ENCODE measurements at places on chromosomes 3 and 15.

- DNase-seq: no peak
Observed at GRCh38 chr15:60781211-60781713, 302.3 kb upstream of the ICE2 start.

GRCh38 chr15:73749533-73749932, 3.6 kb downstream of the INSYN1 start:
- DNase-seq: no peak

GRCh38 chr3:188711881-188712247, 459.9 kb upstream of the TPRG1 start:
- DNase-seq: no peak

DNA sequence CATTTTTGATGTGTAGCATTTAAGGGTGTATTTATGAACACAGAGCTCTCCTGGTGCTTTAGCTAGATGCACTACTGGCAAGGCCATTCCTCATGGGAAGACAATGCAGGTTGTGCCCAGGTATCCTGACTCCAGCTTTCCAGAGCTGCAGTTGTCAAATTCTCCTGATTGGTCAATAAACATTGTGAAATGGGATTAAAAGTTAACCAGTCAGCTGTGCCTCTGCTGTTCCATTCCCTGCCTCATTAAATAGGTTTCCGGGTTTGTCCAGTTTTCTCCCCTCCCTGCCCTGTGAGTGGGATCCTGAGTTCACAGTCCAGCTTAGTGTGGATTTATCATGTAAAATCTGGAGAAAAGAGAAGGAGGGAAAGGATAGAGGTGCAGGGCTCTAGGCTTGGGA, 207.3 kb downstream of the SQOR start:
- no peak for DNase-seq

GRCh38 chr15:50697109-50697797, 10.7 kb upstream of the TRPM7 start:
- DNase-seq: no peak

DNA sequence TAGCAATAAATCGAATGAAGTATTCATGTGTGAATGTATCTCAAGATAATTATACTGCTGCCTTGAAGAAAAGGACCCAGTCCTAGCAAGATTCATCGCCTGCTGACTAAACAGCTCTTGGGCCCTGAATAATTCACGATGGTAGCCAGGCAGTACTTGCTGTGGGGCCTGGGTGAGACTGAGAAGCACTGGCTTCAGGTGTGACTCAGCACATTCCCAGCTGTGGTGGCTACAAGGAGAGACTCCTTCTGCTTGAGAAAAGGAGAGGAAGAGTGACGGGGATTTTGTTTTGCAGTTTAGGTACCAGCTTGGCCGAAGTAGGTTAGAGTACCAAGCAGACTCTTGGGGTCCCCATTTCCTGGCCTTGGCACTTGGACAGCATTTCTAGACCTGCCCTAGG, 47.6 kb upstream of the CD200R1L start:
- no peak for DNase-seq

GRCh38 chr3:76134166-76134565, 348.8 kb upstream of the ZNF717 start:
- DNase-seq: no peak

DNA sequence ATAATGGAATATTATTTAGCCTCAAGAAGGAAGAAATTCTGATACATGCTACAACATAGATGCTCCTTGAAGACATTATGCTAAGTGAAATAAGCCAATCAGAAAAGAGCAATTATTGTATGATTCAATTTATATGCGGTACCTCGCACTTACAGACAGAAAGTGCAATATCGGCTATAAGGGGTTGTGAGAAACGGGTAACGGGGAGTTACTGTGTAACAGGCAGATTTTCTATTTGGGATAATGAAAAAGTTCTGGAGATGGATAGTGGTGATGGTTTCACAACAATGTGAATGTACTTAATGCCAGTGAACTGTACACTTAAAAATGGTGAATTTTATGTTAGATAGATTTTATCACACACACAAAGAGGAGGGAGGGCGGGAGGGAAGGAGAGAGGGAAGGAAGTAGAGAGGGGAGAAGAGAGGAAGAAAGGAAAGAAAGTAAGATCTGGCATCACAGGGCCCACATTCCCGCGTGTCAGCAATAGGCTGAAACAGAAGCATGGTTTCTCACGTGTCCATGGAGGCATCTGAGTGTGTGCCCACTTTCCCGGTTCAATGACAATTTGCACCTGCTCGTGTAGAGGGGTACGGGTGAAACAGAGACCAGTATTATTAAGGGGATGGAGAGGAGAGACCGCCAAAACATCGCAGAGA, 700 bp upstream of the BLM start:
- no peak for DNase-seq

GRCh38 chr3:127159543-127159942, 33.4 kb upstream of the PRR23E start:
- DNase-seq: no peak

- DNase-seq: no peak
Observed at GRCh38 chr3:14672588-14672987, 2.4 kb upstream of the C3orf20 start.

GRCh38 chr3:72054976-72055375, 270.0 kb upstream of the PROK2 start:
- DNase-seq: no peak

- DNase-seq: no peak
Observed at GRCh38 chr3:38349684-38350359, 3.2 kb downstream of the XYLB start.

DNA sequence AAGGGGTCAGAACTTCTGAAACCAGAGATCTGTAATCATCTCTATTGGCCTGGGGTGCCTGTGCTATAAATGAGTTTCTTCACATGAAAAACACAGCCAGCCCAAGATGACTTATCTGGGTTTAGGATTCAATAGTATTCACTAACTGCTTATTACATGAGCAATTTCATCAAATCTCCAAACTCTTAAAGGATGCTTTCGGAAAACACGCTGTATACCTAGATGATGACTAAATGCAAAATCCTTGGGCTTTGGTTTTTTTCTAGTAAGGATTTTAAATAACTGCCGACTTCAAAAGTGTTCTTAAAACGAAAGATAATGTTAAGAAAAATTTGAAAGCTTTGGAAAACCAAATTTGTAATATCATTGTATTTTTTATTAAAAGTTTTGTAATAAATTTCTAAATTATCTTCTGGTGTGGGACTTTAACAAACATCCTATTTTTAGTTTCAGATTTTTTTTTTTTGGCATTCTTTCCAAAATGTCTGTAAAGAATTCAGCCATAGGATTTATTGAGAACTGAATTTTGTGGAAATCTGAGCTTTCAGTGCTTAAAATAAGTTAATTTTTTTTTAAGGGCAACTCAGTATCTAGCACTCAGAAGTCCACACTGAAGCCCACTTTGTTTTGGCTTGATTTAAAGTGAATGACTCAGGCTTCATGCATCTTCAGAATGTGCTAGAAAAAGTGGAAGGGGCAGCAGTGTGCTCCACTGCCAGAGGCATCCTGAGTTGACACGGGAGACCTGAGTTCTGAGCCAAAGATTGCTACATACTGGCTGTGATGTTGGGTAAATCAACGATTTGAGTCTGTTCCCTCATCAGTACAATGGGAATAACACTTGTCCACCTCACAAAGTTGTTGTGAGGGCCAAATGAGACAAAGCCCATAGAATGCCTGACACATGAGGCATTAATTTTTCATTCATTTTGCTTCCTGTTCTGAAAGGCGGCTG, 18.7 kb downstream of the TMEM43 start:
- DNase-seq: no peak

GRCh38 chr3:58296843-58297242, 9.2 kb upstream of the RPP14 start:
- no peak for DNase-seq

DNA sequence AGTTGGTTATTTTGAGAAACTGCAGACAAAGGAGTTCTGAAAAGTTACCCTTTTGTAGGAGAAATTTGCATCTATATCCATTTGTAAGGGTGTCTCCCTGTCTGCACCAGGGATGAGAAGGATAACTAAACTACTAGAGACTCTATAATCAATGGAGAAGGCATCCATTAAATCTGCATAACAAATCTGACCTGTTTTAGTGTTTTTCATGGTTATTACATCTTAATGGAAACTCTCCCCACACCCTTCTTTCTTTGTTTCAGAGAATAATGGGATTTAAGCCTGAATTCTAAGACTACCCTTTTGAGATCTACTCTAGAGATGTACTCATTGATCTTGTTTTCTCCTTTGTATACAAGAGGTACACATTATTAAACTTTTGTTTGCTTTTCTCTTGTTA, 82.0 kb upstream of the DAZL start:
- DNase-seq: no peak

DNA sequence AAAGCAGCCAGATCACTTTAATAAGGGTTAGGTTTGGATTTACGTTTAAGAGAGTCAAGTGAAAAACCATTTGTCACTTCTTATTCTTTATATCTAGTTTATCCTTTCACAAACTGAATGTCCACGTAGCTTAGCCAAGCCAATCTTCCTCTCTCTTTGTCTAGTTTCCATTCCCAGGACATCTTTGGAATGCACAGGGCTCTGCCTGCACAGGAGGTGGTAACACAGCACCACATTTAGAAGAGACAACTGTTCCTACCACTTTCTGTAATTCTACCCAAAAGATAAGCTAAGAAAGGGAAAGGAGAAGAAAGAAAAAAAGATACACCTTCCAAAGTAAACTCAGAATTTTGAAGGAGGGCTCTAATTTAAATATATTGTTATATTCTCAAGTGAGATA, 67.9 kb downstream of the IGSF11 start:
- no peak for DNase-seq
